ENCODE measurements at places on chromosomes 5 and 9. TPM values are rescaled to one million over a fixed set of nuclear protein-coding genes. Genes with fewer than 3 reads are reported as not detected.

GRCh38 chr9:93244510-93245436 lies 60.8 kb downstream of the WNK2 start:
- no peak overlapping the region for H3K4me3 ChIP-seq
- H3K4me1 ChIP-seq = peaks cover 6% of the 10 kb centered on the region
- no peaks in the 10 kb centered on the region for H3K27me3 ChIP-seq
- no peaks in the 10 kb centered on the region for H3K36me3 ChIP-seq

- DNase-seq = no peak
- no peak overlapping the region for H3K27ac ChIP-seq
- H3K36me3 ChIP-seq = no peaks in the 10 kb centered on the region
- H3K4me1 ChIP-seq = no peaks in the 10 kb centered on the region
These were observed 270.4 kb upstream of the TMEM161B start for GRCh38 chr5:88539026-88539425.

The FAM200C gene
- not detected for total RNA-seq

The SV2C gene
- total RNA-seq = 0.18 TPM

The RAB3C gene
- total RNA-seq = 0.03 TPM

The ELAVL2 gene
- total RNA-seq = not detected

DNA sequence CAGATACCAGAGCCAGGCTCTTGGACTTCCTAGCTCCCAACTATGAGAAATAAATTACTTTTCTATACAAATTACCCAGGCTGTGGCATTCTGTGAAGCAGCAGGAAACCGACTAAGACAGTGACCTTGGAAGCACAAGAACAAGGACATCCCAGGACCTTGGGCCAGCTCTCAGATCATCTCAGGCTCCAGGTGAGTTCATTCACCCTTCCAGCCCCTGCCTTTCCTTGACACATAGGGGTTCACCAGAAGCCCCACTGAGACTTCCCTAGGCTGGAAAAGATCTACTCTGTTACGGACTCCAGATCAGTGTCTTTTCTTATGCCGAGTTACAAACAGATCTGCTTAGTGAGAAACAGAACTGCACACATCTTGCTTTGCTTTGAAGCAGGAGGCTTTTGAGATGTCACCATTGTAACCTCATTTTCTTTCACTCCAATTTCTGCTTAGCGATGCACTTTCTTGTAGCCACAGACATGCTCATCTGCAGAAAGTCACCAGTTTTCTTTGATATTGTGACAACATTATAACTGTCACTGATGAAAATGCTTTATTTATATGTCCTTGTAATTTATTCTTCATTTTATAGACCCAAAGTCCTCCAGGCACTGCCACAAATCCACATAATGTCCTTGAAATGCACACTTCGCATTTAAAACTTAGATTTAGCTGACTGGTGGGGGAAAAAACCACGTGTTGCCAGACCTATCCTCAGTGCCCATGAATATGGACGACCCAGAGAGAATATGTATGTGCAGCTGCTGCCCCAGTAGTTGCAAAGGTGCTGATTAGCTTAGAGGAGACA lies 8.1 kb downstream of the CD180 start:
- H3K27me3 ChIP-seq = no peaks in the 10 kb centered on the region
- no peak for DNase-seq
- H3K36me3 ChIP-seq = no peaks in the 10 kb centered on the region
- peak overlapping the region; percentile 93 for H3K27ac ChIP-seq
- peak overlapping the region; percentile 64 for H3K4me3 ChIP-seq

GRCh38 chr5:76622973-76623596 lies at the start of gene F2RL2:
Gene F2RL2, minus strand, starts transcription at chr5:76623403. Its CDS starts 173 bp downstream, at chr5:76623230.
- peaks cover 30% of the 10 kb centered on the region for H3K4me1 ChIP-seq
- no peaks in the 10 kb centered on the region for H3K27me3 ChIP-seq
- peak within 1 kb of the TSS; percentile 81 for H3K27ac ChIP-seq
- no peak for DNase-seq
- peaks cover 12% of the 10 kb centered on the region for H3K36me3 ChIP-seq

GRCh38 chr9:38445154-38446043 lies 21.1 kb upstream of the IGFBPL1 start:
- H3K4me3 ChIP-seq = no peak overlapping the region
- peaks cover 5% of the 10 kb centered on the region for H3K4me1 ChIP-seq
- H3K27me3 ChIP-seq = peaks cover 15% of the 10 kb centered on the region
- H3K36me3 ChIP-seq = peaks cover 2% of the 10 kb centered on the region

The PIK3R1 gene
- 306 TPM for total RNA-seq

GRCh38 chr5:169157064-169157463 lies 143.9 kb downstream of the SLIT3 start:
- H3K27me3 ChIP-seq = peaks cover 10% of the 10 kb centered on the region
- no peak overlapping the region for H3K4me3 ChIP-seq
- H3K36me3 ChIP-seq = no peaks in the 10 kb centered on the region
- no peak overlapping the region for H3K27ac ChIP-seq
- no peaks in the 10 kb centered on the region for H3K4me1 ChIP-seq

The CCL21 gene
- not detected for total RNA-seq
